ENCODE measurements at places on chromosomes 2 and 18.

DNA sequence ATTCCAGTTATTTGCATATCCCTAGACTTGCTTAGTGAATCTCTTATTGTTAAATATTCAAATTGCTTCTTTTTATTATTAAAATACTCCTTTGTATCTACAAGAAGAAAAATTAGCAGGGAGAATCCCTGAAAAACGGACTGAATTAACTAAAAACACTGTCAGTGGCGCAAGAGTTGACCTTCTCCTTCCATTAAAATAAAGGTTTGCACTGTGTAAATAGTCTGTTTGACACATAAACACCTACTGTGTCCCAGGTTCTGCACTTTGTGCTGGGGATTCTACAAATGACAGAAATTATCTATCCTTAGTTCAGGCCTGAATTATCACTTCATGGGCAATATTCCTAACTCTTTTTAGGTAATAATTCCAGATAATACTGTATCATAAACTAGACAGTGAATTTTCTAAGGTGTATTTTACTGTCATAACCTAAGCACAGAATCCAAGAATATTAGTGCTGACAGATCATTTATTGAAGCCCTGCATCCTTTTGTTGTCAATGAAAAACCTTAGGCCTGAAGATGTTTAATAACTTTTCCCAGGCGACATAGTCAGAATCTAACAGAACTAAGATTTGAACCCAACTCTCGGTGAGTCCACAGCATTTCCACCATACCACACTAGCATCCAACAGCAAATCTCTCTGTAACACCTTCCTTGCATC lies 17.0 kb upstream of the BMP10 start:
- no peak for DNase-seq

GRCh38 chr2:197238043-197238365 lies 72.6 kb downstream of the ANKRD44 start:
- peak; percentile 49 for DNase-seq

- DNase-seq: no peak
These were observed 663.9 kb upstream of the LRRTM1 start for GRCh38 chr2:80968450-80968849.

DNA sequence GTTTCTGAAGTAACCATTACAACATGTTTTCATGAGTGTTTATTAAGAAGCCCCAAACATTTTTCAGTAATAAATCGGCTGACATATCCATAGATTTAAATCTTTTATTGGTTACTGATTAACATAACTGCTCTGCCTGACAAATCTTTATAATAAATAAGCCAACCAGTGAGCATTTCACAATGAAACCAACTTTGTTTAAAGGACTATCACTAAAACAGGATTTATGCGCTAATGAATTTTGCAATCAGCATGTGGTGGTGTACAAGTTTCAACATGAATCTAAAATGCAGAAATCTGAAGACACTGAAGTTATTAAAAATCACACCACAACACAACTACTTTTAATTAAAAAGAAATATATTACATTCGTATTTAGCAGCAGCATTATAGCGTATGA lies 166.7 kb downstream of the MEIS1 start:
- no peak for DNase-seq

DNA sequence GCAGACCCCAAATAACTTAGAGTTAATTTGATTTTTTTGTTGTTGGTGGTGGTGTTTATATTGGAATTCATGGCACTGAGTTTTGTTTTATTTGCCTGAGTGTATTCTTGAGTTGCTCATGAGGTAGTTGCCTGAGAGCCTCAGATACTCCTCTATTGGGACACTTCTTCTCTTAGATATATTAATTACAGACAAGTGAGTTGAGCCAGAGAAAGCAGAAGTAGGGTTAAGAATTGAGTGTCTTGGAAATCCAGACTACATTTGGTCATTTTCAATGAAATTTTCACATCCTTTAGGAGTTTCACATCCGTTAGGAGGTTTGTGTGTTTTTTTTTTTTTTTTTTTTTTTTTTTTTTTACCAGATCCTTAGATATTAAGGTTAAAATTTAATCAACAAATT lies 29.0 kb downstream of the FMNL2 start:
- no peak for DNase-seq

DNA sequence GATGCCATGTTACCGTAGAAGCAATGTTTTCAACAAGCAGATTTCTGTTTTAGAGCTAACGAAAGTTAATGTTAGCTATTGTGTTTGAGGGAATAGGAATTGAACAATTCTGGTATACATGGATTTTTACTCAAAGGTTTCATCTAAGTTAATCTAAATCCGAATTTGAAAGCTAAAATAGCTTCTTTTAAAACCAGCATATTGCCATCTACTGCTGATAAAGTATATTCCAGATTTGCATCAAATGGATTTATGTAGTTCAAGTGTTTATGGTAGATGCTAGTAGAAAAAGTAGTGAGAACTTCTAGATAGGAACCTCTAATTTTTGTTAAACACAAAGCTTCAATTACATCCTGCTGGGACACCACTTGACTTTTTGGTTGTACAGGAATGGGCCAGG lies 1569.5 kb upstream of the NXPH2 start:
- no peak for DNase-seq

GRCh38 chr2:126749537-126749936 lies 93.6 kb downstream of the GYPC start:
- peak; percentile 20 for DNase-seq

DNA sequence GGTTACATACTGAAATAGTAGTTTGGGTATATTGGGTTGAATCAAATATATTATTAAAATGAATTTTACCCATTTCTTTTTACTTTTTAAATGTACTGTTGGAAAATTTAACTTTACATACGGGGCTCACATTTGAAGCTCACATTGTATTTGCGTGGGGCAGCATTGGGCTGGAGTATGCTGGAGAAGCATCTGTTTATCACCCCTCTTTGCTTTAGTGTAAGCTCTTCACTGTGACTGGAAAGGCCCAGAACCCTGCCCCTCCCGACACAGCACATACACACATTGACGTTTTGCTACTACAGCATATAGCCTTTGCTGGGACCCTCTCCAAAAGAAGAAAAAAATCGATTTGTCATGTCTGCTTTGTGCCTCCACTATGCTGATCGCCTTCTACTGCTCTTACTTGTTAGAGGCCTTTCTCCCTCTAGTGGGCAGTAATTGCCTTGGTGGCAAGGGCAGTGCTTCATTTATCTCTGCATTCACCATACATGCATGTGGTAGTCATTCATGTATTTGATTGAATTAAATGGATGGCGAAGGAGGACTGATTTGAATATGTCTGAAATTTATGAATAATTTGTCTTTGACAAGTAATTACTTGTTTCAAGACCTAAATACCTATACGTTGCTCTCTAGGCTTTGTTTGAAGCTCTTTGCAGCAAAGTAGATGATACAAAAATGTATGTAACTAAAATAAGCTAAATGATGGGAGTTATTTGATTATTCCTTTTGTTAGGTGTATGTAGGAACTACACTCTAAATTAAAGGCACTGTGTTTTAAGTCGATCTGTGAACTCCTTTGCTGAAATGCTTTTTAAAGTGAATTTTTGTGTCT lies 37.4 kb downstream of the VAPA start:
- peak; percentile 26 for DNase-seq

DNA sequence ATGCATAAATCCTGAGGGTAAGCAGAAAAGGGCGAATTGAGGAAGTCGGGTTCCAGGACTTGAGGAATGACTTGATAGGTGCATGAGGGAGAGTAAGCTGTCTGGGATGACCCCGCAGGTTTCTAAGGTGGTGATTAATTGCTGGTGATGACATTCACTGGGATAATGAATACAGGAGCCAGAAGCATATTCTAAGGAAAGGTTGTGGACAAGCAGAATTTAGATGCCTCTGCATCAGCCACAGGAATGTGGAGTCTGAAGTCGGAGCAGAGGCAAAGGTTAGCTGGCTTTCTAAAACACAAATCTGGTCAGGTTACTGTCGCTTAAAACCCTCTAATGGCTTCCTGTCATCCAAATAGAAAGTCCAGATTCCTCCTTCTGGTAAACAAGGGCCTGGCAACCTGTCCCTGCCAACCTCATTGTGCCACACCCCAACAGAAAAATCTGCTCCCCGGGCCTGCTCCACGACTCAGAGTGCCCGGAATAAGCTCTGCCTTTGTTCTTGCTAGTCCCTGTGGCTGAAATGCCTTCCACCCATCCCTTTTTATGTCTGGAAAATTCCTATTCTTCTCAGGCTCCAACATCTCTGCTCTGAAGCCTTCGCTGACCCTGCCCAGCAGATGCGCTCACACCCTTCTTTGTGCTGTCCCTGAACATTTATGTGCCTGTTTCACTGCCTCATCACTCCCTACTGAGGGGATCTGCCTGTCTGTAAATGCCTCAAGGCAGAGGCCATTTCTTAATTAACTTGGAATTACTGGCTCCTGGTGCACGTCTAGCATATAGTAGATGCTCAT lies 11.3 kb upstream of the TMEM214 start:
- no peak for DNase-seq

DNA sequence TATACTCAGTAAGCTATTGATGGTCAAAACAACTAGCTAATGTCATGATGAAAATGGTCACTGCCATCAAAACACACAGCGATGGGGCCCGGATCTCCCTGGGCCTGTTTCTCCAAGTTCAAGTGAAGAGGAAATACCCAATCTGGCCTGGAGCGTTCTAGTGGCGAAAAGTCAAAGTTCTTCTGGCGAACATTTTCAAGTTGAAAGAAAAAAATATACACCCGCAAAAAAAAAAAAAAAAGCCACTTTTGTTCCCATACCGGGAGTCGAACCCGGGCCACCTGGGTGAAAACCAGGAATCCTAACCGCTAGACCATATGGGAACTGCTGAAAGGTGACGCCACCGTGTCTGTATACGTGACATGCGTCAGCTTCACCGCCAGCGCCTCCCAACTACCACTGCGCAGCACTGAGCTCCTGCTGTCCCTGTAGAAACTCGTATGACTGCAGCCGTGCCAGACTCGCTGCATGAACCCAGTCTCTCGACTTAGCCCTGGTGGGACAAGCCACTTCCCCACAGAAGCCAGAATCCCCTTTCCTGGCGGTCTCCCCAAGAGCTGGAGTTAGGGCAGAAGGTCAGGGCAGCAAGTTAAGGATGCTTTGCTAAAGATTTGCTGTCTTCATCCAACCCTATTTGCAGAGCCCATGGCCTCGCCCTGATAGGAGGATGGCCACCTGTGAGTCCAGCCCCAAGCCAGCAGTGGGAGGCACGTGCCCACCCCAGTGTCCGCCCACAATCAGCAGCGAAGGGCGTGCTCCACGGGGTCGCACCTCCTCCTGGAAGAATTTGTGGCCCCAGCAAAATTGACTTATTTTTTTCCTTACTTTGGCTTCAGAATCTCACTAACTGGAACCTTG lies 5.6 kb upstream of the IMP4 start:
- peak; percentile 45 for DNase-seq

- no peak for DNase-seq
These were observed 278.4 kb upstream of the CCDC68 start for GRCh38 chr18:55237660-55238059.

- DNase-seq: no peak
These were observed 479.3 kb upstream of the HS6ST1 start for GRCh38 chr2:128797937-128798336.

GRCh38 chr2:241870611-241871537 lies 1.3 kb downstream of the RTP5 start:
- peak; percentile 60 for DNase-seq

- DNase-seq: peak; percentile 10
These were observed 146.6 kb upstream of the ITGA6 start for GRCh38 chr2:172280571-172281361.

DNA sequence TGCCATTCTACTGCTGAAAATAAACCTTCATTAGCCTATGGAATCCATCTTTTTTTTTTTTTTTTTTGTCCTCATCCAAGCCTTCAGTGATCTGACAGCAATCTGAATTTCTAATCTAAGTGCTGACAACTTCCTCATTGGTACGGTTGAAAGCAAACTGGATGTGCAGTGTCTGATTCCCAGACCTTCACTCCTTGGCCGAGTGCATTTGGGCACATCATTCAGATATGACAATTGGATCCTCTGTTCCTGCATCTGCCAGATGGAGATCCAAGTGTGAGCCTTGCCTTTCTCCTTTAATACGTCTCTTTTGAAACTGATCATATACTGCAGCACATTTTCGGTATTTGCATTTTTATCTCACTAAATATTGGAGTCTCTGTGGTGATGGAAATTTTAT lies 713.1 kb downstream of the DCDC2C start:
- no peak for DNase-seq

- no peak for DNase-seq
These were observed 123.8 kb downstream of the MYO1B start for GRCh38 chr2:191369034-191369433.

- DNase-seq: no peak
These were observed 116.8 kb upstream of the FSHR start for GRCh38 chr2:49271060-49271606.

DNA sequence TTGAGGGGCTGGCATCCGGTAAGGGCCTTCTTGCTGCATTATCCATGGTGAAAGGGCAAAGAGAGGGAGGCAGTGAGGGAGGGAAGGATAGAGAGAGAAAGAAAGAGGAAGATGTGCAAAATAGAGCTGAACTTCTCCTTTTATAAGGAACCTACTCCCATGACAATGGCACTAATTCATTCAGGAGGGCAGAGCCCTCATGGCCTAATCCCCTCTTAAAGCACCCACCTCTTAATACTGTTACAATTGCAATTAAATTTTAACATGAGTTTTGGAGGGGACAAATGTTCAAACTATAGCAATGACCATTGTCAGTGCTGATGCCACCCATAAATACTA lies 60.2 kb downstream of the CXCR4 start:
- DNase-seq: no peak

DNA sequence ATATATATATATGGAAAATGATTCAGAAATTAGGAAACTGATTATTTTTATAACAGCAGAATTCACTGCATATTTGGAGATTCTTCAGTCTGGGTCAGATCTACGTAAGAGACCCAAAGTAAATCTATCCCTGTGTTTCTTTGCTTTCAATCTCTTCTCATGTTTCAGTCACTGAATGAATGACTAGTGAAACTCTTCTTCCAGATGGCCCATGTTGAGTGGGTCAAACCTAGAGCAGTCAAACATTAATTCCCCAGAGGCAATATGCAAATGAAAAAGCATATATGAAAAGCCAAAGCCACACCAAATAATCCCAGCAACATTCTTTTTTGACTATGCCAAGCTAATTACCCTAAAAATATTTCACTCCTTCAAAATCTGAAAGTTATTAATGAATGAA lies 317.3 kb downstream of the RBM43 start:
- no peak for DNase-seq

GRCh38 chr2:104786821-104787220 lies 67.1 kb upstream of the POU3F3 start:
- no peak for DNase-seq
